T-helper 17 cell (primary cell): ENCODE measurements at places on chromosomes 6 and 20.

DNA sequence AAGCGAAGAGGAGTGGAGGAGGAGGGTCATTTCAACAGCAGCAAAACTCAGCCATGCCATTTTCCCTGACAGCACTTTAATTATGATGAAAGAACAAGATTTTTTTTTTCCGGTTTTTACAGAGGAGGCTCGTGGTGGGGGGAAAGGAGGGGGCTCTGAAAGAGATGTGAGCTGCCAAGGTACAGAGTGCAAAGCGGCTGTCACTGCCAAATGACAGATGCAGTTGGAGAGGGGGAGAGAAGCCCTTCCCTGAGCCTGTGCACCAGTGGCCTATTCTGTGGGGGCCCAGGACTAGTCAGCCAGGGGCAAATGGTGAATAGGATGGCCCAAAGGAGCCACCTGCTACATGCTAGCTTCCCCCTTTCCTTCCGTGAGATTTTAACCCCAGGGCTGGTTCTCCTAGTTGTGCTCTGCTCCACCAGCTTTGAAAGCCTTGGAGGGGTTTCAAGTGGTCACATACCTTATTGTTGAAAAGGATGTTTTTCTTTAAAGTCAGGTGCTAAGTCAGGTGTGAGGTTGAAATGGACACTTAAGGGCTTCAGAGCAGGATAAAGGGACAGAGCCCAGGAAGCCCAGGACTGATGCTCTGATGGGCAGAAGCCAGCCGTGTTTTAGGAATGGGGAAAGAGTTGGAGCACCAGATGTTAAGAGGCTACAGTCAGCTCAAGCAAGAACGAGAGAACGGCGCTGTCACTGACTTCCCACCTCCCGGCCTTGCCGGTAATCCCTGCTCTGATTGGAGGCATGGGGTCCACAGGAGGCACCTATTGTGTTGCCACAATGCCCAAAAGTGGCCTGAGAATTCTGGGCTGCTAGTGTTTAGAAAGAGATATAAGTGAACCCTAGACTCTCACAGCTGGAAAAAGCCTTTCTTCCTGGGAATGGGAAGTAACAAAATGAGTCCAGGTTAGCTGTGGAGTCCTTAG is 24.8 kb downstream of the GNAS start:
- no peak for DNase-seq

- no peak for DNase-seq
Measured at GRCh38 chr6:10390495-10391298, 24.2 kb downstream of the TFAP2A start.

DNA sequence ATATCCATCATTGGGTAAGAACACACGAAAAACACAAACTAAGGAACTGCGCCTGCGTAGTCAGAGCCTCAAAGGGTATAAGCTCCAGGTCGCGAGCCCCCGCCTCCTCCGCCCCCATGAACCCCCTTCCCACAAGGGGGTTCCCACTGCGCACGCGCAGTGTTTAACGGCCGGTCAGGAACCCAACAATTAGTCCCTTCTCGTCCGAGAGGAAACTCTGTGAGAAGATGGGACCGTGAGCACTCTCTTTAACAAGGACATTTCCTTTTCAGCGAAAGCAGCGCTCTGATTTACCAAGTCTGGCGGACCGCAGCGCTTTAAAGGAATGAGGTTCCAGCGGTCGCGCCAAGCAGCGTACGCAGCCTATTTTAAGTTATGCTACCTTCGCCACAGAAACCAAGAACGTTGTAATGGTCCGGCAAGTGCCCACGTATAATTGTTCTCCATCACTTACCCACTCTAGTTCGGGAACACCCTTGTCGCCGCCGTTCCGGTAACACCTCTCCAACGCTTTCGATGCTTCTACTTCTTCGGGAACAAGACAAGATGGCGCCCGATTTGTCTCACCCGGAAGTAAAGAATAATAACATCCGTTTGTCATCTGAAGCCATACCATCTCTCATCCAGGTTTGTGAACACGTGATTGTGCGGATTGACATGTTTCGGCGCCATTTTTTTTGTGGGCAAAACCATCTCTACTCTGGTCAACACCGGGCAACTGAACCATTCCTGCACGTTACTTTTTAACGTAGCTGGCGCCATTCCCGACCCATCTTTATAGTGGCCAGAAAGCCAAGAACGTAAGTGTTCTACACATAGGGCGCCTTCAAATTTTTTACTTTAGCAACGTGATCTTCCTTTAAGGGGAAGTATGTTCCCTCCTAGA is at the start of gene PNISR:
Gene PNISR (minus strand): TSS at position 548 of the 886 bp plus-strand sequence. CDS start 10,649 bp downstream, outside the sequence.
- DNase-seq, result peak; percentile 84

DNA sequence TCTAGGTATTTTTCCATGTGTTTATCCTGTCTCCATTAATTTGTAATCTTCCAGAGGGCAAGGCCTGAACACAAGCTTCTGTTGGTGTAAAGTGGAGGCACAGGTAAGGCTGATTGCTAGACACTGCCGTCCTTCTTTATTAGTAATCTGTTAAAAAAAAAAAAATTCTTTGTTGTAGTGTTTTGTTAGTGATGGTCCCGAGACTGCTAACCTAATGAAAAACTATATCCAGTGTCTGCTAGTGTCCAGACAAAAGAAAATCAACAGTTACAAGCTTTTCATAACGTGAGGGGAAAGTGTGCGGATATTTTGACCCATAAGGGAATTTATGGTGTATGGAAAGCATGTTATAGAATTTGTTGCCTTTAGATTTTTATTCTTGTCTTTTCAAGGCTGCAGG is 4.2 kb upstream of the HIVEP1 start:
- no peak for DNase-seq

DNA sequence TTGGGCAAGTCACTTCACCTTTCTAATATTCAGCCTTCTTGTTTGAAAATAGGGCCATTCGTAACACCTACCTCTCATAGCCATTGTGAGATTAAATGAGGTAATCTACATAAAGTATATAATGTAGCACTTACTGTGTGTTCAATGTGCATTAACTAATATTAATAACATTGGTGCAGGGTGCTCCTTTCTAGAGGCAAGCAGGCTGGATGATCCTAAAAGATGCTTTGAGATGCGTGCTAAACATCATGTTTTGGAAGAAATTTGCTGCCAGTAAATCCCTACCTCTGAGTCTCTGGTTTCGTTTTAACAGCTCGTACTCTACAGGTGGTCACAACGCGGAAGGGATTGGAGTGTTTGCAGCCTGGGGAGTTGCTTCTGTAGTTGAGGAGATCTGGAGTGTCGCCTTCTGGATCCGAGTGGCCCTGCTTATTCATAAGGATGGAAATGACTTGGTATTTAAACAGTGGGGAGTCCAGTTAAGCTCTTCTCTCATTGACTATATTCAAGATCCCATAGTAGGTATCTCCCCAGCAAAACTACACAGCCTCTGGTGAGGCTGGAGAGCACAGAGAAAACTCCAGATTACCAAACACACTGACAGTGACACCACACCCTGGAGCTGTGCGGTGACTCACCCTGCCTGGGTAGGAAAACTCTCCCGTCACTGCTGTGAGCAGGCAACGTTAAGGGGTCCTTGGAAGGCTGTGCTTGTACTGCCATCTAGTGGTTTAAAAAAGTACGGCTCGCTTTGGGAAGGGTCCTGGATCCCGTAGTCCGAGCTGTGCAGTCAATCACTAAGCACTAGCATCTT is 107.9 kb downstream of the MAP3K7 start:
- DNase-seq, result peak; percentile 64

DNA sequence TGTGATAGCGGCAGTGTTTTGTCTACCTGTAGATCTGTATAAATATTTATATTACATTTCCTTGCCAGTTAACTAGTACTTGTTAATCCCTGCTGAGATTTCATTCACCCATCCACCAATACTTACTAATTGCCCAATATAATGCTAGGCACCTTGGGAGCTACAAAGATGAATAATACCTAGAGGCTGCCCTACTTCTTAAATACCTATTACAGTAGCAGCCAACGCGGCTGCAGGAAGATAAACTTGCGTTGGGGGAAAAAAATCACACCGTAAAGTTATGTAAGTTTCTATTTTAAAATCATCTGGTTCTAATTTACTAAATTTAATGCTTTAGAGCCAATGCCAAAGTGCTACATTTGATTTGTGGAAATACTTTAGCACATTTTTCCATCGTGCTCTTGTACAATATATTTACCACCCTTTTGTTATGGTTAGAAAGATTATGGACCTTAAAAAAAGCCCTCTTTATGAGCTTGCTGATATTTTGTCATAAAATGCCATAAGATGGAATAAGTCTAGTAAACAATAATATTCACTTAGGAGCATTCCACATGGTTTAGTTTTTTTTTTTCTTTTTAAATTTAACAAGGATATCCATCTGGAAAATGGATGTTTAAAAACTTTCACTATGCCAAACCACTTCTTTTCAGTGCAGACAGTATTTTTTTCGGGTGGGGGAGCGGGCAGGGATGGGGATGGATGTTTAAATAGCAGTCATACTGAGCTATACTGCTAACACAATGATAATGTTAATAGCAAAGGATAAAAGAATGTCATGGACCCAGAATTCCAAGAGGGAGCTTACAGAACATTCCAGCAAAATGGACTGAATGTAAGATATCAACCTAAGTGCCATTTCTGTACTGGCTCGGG is 13.2 kb upstream of the NEDD9 start:
- no peak for DNase-seq

DNA sequence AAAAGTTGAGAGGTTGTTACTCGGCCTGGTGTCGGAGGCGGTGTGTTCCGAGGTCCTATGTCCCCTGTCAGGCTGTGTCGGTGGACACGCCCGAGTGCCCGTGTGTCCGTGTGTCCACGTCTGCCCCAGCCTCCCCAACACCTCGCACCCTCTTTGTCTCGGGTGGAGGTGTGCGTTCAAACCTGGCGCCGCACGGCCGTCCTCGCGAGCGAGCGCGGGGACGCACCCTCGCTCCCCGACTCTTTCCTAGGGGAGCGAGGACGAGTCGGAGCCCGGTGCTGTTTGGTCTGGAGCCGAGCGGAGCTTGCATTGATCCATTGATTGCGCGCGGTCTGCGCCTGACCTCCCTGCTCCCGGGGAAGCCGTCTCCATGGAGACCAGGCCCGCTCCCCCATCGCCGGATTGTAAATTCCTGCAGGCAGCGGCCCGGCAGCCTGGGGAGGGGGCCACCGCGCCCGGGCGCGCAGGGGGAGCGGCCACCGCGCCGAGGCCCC is 411 bp upstream of the SCUBE3 start:
- DNase-seq, result no peak

DNA sequence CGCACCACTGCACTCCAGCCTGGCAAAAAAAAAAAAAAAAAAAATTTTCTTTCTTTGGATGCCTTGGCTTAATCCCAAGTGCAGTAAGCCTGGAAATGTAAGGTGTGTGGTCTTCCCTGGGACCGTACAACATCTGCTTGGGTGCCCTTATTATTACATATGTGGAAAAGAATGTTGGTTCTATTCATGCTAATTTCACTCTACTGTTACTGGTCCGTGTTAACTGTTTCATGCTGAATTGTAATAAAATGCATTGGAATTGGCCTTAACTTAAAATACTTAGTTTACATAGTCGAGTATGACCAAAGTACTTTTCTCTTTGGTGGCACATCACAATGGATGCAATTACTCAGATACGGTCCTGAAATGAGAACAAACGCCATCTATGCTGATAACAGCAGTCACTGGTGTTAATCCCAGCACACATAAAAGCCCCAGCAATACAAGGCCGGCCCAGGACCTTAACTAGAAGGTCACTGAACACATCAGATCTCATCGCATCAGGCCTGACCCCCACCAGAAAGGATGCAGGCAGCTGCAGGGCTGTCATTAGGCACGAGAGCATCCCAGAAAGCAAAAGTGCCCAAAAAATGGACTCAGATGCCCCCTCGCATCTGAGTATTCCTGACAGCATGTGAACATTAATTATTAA is 1.2 kb downstream of the SERPINB6 start:
- no peak for DNase-seq

- DNase-seq, result no peak
Measured at GRCh38 chr6:83962582-83962981, 71.0 kb upstream of the MRAP2 start.

DNA sequence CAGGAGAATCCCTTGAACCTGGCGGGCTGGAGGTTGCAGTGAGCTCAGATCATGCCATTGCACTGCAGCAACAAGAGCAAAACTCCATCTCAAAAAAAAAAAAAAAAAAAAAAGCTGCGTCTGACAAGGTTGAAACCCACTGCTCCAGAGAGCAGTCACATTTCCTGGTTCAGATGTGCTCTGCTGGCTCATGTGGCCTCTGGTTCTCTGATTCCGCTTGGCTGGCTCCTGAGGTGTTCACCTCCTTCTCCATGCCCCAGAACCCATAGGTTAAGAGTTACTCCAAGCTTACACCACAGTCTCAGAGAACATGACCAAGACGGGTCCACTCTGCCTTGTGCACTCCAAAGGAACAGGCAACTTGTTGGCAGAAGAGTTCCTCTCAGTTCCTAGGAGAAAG is 8.8 kb upstream of the CNR1 start:
- DNase-seq, result no peak

- no peak for DNase-seq
Measured at GRCh38 chr20:33165416-33166055, 2.4 kb upstream of the BPIFA2 start.

- DNase-seq, result no peak
Measured at GRCh38 chr20:16803965-16804792, 56.0 kb downstream of the OTOR start.

DNA sequence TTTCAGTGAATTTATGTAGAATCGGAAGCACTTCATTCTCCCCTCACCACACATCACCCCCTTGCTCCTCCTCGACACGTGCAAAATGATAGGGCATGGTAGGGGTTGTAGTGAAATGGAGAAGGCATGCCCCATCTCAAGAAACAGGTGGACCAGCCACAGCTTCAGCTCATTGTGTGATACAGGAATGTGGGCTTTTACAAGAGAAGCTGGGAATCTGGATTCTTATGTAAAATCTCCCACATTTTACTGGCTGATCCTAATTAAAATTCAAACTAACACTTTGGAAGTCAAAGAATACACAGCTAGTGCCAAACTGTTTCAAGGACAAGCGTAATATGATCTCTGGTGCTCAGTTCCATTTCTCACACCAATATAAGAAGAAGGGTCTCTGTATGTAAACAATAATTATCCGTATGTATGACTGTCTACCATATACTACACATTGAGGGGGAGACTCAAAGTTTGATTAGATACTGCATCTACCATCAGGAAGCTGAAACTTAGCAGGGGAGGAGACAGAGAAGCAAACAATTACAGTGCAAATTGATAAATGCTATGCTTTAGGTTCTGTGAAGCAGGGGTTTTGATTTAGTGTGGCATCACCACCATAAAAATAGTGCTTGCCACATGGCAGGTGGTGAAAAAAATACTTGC is 24.3 kb upstream of the KIAA0408 start:
- DNase-seq, result no peak

DNA sequence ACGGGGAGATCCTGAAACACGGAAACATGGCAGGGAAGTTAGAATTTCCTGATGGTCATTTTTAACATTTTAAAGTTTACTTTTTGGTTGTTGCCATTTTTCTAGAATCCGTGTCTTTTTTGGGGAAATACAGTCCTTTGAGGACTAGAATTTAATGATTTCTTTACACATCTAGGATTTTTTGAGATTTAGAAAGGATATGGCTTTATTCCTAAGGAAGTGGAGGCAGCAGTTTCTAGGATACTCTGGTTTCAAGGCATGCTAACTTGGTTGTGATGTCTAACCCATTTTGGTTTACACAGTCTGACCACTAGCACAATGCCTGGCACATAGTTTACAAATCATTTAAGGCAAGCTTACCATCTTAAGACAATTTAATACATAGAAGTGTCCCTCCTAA is 1.1 kb upstream of the ZBTB2 start:
- no peak for DNase-seq

GRCh38 chr6:5644523-5645185 is 362.1 kb downstream of the NRN1 start:
- no peak for DNase-seq

- DNase-seq, result no peak
Measured at GRCh38 chr20:41398408-41398807, 31.8 kb upstream of the EMILIN3 start.
